AG10803 (cell line): ENCODE measurements at places on chromosomes 16 and 17.
A peak's percentile ranks its signal among the peaks of the same experiment; 100 is the strongest.

- peak; percentile 57 for DNase-seq
Observed at GRCh38 chr16:55120408-55120807, 189.7 kb downstream of the IRX5 start.

DNA sequence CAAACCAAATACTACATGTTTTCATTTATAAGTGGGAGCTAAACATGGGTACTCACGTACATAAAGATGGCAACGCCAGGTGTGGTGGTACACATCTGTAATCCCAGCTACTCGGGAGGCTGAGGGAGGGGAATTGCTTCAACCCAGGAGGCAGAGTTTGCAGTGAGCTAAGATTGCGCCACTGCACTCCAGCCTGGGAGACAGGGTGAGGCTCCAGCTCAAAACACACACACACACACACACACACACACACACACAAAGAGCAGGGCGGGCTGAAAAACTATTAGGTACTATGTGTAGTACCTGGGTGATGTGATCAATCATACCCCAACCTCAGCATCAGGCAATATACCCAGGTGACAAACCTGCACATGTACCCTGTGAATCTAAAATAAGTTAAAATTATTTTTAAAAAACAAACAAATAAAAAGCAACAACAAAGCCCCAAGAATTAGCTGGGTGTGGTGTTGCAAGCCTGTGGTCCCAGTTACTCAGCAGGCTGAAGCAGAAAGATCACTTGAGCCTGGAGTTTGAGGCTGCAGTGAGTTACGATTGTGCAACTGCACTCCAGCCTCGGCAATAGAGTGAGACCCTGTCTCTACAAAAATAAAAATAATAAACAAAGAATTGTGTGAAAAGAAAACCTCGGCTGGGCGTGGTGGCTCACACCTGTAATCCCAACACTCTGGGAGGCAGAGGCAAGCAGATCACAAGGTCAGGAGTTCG, 11.9 kb upstream of the FAAP100 start:
- peak; percentile 92 for DNase-seq

- DNase-seq: no peak
Observed at GRCh38 chr17:81129289-81129688, 36.0 kb upstream of the PVALEF start.

DNA sequence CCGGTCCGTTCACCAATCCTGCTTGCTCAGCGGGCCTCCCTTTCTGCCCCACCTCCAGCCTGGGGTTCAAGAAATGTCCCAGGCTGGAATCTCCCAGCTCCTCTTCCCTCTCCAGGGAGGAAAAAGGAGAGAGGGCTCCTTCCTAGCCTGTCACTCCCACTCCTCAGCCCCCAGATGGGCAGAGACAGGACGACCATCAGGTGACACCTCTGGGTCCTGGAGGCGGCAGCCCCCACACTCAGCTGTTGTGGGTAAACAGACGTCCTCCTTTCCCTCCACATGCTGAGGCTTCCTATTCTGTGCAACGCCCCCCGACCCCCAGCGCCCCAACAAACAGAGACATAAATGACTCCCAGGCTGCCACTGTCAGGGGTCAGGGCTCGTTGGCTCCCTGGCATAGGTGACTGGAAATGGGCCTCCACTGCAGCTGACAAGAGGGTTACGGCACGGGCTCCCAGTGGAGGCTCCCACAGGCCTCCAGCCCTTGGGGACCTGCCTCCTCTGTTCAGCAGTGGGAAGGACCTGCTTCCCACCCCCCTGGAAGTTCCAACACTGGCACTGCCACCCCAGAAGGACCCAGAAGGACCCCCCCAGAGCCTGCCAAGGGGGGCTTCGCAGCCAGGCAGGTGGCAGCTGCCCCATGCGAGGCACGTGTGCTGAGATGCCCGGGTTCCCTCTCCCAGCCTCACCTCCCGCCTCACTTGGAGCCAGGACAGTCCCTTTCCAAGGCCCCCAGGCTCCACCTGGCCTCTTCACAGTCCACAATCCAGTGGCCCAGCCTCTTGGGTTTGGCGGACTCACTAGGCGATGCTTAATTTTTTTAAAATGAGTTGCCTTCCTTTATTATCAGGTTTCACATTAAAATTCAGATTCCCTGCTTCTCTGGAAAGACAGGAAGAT, 232.3 kb downstream of the KATNIP start:
- DNase-seq: no peak

DNA sequence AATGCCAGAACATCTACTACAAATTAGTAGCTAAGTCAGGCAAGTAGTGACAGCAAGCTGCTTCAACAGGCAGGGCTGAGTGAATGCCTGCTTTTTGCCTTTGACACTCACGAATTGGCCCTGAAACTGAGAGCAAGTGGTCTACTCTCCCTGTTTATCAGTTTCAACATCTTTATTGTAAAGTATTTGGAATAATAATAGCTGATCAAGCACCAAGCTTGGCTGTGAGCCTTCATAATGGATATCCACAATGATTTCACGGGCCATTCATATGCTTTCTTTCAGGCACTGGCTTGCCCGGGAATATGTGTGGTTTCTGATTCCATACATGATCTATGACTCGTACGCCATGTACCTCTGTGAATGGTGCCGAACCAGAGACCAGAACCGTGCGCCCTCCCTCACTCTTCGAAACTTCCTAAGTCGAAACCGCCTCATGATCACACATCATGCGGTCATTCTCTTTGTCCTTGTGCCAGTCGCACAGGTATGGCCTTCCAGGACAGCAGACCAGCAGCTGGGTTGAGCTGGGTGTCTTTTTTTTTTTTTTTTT, 5.2 kb downstream of the TLCD3A start:
- DNase-seq: no peak
